Hypothalamus (tissue), 51 donors: ENCODE measurements at places on chromosomes 1 and 21.

- no peak for DNase-seq
Observed at GRCh38 chr1:246265481-246265880, 241.6 kb downstream of the SMYD3 start.

DNA sequence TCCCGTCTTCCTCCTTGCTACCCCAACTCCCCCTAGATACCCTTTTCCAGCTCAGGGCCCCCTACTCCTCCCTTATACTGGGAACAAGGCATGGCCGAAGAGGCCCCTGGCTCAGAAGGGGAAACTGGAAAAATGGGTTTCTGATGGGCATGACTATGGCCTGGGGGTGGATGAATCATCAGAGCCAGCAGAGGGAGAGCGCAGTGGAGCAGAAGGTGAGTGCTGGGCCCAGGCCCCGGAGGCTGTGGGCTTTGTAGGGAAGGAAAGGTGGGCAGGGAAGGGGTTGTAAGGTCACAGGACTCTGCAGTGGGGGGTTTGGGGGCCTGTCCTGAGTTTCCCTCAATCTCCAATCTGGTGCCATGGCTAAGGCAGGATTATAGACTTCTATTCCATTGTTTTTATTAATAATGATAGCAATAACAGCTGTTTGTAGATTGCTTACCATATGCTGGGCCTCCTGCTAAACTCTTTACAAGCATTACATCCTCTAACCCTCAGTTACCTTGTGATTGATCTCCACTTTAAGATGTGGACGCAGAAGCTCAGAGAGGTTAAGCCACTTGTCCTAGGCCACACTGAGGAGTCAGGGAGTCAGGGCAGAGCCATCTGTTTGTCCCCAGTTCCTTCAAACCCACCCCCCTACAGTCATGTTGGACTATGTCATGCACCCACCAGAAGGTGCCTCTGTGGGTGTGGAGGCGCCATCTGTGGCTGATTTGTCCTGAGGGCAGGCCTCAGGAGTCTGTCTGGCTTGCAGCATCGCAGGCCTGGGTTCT is 36.2 kb upstream of the ZNF362 start:
- no peak for DNase-seq

GRCh38 chr1:59901770-59902388 is 24.7 kb downstream of the CYP2J2 start:
- no peak for DNase-seq

DNA sequence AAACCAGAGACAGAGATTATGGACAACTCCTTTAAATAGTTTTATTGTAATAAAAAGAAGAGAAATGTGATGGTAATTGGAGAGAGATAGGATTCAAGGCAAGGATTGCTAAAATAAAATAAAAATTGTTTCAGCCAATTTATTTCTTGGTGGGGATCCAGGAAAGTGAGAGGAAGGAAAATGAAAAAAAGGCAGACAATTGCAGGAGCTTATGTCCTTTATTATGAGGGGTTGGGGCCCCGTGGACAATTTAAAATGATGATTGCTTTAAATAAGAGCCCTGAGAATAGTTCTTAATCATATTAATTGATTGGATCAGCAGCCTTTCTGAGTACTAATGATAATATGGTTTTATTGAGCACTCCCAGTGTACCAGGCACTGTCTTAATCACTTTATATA is 40.2 kb downstream of the RGS2 start:
- no peak for DNase-seq

DNA sequence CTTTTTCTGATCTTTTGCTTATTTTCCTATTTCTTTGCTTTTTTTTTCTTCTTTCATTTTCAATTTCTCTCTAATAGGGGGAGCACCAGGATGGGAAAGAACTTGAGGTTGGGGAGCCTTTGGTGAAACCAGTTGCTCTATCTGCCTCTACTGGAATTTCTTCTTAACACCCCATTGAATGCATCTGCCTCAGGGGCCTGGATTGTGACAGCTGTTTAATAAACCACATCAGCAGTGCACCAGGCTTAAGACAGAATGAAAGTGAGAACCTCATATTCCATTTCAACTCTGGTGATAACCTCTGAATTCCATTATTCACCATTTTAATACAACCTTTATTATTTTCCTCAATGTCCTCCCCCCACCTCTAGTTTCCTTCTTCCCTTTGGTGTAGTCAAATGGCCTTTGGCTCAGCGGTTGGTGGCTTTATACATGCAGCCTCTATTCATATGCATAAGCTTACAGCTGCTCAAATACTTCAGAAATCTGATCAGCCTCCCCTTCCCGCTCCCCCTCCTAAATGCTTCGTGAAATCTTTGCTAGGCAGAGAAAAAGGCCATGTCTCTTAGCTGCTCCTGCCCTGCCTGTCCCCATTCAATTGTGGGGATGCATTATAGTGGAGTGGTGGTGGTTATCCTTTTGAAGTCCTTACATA is 537.3 kb upstream of the PLXNA2 start:
- no peak for DNase-seq
